Kidney (tissue), 22 donors: ENCODE measurements at places on chromosomes 1 and 21.

- H3K27me3 ChIP-seq, result no peaks in the 10 kb centered on the region
- H3K36me3 ChIP-seq, result no peaks in the 10 kb centered on the region
- no peak overlapping the region for H3K27ac ChIP-seq
- H3K4me3 ChIP-seq, result no peak overlapping the region
- DNase-seq, result peak; percentile 82
Observed at GRCh38 chr1:10890491-10891071, 94.1 kb upstream of the CASZ1 start.

DNA sequence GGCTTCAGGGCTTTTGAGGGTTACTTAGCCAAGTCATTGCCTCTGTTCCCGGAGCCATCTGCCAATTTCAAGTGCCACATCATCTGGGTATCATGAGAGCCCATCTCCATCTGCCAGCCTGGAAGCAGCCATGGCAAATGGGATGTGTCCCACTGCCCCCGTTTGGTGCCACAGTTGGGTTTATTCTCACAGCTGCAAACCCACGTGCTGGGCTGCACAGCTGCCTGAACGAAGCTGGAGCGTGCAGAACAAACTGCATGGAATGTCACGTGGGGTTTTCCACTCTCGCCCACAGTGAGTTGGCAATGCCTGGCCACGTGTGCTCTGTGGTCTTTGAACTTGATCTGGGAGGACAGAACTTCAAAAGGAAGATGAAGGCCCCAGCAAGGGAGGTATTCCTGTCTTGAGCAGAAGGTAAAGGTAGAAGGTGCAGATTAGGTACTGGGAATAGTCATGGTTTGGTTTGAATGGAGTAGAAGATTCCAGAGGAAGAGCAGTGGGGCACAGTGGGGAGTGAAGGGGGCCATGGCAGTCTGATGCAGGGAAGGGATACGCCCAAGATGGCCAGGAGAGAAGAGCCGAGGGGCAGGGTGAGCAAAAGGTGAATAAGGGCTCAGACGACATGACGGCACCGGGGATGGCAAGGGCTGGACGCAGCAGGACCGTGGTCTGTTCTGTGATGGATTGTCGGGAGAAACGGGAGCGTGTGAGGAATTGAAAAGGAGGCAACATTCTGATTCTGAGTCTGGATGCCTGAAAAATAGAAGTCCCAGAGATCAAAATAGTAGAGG, 222.0 kb downstream of the KAZN start:
- no peaks in the 10 kb centered on the region for H3K4me1 ChIP-seq
- no peaks in the 10 kb centered on the region for H3K27me3 ChIP-seq
- H3K4me3 ChIP-seq, result no peak overlapping the region
- no peaks in the 10 kb centered on the region for H3K36me3 ChIP-seq

DNA sequence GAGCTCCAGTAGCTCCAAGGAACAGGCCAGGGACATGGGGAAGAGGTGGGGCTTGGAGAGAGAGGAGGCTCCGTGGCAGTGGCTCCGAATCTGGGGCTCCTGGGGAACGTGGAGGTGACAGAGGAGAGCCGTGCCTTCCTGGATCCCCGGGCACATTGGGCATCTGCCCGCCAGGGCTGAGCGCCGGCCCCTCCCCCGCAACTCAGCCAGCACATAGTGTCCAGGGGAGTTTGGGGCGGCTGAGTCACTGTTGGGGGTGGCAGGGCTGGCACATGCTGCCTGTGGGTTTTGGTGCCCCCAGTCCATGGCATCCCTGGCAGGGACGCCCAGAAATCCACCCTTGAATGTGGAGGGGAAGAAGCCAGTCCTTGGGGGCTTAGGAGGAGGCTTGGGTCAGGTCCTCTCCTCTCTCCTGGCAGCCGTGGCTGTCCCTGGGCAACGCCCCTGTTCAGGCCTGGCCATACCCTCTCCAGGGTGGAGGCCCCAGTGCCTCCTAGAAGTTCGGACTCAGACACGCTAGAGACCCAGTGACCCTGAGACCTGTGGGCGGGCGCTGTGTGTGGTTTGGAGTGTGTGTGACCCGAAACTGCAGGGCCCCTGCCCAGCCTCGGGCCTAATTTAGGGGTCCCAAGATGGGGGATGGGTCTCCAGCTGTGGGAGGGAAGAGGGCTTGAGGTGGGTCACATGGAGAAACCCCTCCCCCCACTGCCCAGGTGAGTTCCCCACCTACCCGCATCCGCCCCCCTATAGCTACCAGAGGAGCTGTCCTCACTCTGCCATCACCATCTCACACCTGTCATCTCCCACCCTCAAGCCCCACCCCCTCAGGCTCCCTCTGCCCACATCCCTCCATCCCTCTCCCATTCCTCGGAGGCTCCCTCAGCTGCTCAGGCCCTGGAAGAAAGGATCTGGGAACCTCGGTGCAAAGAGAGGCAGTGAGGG, 1.6 kb downstream of the HSPB7 start:
- H3K4me1 ChIP-seq, result no peaks in the 10 kb centered on the region
- H3K36me3 ChIP-seq, result no peaks in the 10 kb centered on the region
- H3K27me3 ChIP-seq, result no peaks in the 10 kb centered on the region
- DNase-seq, result no peak
- peak overlapping the region; percentile 95 for H3K27ac ChIP-seq

- no peak overlapping the region for H3K27ac ChIP-seq
- peak; percentile 59 for DNase-seq
Observed at GRCh38 chr21:43305336-43305665, 121.6 kb downstream of the SIK1 start.

GRCh38 chr21:46089285-46089684, 8.6 kb upstream of the COL6A2 start:
- H3K4me1 ChIP-seq, result no peaks in the 10 kb centered on the region
- no peaks in the 10 kb centered on the region for H3K27me3 ChIP-seq
- no peak overlapping the region for H3K27ac ChIP-seq
- DNase-seq, result no peak
- H3K36me3 ChIP-seq, result no peaks in the 10 kb centered on the region

DNA sequence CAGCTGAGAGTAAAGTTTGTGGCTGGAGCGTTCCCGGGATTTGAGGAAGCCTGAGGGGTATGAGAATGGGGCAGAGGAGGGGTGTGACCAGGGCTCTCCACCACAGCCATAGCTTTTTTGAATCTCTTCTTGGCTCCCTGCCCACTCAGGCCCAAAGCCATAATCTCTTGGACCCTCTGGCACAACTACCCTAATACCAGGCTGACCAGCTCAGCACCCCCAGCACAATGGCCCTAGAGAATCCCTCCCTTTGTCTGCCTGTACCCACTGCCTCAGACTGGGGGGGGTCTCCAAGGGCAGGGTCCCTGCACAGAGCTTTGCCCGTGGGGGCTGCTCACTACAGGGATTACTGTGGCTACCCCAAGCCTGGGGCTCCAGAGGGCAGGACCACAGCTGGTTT, 7.5 kb downstream of the DENND4B start:
- H3K27ac ChIP-seq, result no peak overlapping the region
- H3K27me3 ChIP-seq, result no peaks in the 10 kb centered on the region
- peaks cover 27% of the 10 kb centered on the region for H3K36me3 ChIP-seq
- H3K4me3 ChIP-seq, result no peak overlapping the region

DNA sequence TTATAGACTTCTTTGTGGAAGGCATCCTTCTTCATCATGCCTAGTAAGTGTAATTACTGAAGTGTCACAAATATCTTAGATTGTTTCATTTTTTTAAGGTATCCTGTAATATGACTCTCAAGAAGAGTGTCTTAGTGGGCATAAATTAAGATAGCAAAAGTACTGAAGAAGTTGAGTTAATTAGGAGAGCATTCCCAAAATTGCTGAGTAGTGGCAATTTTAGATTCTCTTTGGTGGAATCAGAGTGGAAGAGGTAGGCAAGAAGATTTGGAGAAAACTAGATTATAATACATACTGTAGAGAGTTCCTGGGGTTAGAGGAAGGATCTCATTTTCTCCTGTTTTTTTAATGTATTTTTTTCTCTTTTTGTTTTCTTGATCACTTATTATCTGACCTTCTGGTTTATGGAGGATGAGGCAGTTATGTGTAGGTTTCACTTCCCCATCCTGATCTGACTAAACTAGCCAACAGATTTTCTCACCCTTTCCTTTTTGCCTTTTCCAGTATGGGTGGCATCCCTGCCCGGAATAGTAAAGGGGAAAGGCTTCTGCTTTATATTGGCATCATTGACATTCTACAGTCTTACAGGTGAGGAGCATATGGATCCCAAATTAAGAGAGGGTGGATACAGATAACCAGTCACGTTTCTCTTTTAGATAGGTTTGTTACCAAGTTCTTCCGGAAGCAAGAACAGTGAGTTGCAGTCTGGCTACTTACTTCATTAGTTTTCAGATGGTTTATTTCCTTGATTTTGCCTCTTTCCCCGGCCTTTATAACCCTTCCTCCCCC, 16.7 kb upstream of the PSMD4 start:
- peaks cover 70% of the 10 kb centered on the region for H3K36me3 ChIP-seq
- no peak for DNase-seq
- H3K4me1 ChIP-seq, result no peaks in the 10 kb centered on the region
- no peak overlapping the region for H3K4me3 ChIP-seq
- no peaks in the 10 kb centered on the region for H3K27me3 ChIP-seq

DNA sequence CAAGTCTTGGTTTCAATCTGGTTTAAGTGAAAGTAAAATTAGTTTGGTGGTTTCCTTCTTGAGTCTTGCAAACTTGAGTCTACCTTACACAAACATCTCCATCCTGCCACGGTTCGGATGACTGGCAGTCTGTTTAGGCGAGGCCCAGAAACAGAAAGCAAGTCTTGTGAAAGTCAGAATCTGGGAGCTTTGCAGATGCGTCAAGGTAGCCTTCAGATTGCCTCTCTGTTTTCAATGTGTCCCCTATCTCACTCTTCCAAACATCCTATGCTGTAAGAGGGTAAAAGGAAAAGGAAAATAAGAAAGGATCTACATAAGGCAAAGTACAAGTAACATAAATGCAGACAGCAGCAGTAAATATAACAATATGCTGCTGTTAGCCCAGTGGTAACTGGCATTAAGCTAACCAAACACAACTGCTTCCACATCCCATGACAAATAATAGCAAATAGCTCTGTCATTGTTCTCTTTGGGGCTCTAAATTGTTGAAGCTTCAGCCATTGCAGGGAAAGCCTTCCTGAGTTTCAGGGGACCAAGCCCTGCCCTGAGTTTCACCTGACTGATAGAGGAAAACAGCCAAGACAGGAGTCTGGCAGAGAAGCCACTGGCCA, 26.2 kb upstream of the C1orf105 start:
- H3K27ac ChIP-seq, result peak overlapping the region; percentile 69
- H3K27me3 ChIP-seq, result no peaks in the 10 kb centered on the region
- peaks cover 29% of the 10 kb centered on the region for H3K4me1 ChIP-seq
- H3K36me3 ChIP-seq, result no peaks in the 10 kb centered on the region
- no peak overlapping the region for H3K4me3 ChIP-seq

GRCh38 chr1:3014443-3015268, 6.6 kb upstream of the ACTRT2 start:
- no peak overlapping the region for H3K4me3 ChIP-seq
- DNase-seq, result no peak
- H3K27ac ChIP-seq, result no peak overlapping the region
- H3K27me3 ChIP-seq, result peaks cover 2% of the 10 kb centered on the region
- no peaks in the 10 kb centered on the region for H3K36me3 ChIP-seq

DNA sequence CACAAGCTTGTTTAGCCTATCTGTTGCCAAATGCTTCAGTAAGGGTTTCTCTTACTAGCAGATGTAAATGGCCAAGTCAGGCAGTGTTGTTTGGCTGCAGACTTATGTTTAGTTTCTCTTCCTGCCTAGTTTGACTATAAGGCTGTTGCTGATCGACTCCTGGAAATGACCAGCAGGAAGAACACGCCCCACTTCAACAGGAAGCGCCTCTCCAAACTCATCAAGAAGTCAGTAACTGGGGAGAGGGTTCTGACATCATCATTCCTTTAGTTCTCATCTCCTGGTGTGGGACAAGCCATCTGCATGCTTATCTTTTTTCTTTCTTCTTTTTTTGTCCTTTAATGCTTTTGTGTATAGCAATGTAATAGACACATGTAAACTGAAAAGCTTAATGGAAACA, 25.1 kb downstream of the RRP1B start:
- no peaks in the 10 kb centered on the region for H3K27me3 ChIP-seq
- H3K4me3 ChIP-seq, result no peak overlapping the region
- no peaks in the 10 kb centered on the region for H3K4me1 ChIP-seq
- no peak for DNase-seq
- H3K27ac ChIP-seq, result no peak overlapping the region
- peaks cover 33% of the 10 kb centered on the region for H3K36me3 ChIP-seq

DNA sequence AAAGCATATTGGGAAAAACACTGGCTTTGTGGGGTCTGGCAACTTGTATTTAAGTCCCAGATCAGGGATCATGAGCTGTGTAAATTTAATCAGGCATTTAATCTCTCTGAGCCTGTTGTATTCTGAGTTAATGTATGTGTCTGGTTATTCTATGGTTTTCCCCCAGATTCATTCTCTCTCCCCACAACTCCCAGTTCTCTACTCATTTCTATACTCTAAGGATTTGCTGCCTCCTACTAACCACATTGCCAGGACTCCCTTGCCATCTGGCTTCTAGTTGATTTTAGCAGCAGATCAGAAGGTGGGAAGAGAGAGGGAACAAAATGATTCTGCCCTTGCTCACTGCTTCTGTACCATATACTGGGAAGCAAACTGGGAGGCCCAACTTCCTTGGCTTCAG, 31.4 kb upstream of the S1PR1 start:
- no peak overlapping the region for H3K4me3 ChIP-seq
- H3K36me3 ChIP-seq, result no peaks in the 10 kb centered on the region
- no peaks in the 10 kb centered on the region for H3K27me3 ChIP-seq
- no peak overlapping the region for H3K27ac ChIP-seq

- no peaks in the 10 kb centered on the region for H3K27me3 ChIP-seq
- H3K27ac ChIP-seq, result no peak overlapping the region
- H3K4me3 ChIP-seq, result no peak overlapping the region
- no peak for DNase-seq
Observed at GRCh38 chr1:198550941-198551524, 10.6 kb upstream of the ATP6V1G3 start.

DNA sequence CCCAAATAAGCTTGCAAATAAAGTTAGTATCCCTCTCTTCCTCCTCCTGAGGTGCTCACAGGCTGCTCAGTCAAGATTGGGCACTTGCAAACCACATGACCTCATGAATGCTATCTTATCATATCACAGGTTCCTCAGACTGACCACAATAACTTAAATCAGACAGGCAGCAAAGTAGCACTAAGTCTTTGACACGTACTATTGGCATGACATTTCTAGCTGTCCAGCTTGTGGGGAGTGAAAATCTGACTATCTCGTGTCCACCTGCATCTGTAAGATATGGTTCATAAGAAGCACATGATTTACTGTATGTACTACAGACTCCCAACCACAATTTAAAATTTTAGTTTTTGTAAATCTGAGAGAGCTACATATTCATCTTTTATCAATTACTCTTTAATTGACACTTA, 58.0 kb upstream of the GFI1 start:
- no peak for DNase-seq
- H3K4me1 ChIP-seq, result no peaks in the 10 kb centered on the region

DNA sequence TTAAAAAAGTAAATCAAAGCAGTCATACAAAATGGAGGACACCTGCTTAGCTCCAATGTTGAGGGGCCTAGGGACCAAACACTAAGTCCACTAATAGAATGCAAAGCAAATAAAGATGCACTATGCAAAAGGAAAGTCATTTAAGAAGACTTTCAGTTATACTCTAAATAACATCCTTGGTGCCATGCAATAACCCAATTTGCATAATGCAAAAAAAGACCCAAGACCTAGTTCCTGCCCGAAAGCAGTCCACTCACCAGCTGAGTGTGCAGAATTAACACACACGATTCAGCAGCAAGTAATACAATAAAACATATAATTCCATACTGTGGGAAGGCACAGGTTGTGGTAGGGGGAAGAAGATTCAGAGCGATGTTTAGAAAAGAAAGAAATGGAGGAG, 101.8 kb downstream of the TGFBR3 start:
- H3K27me3 ChIP-seq, result no peaks in the 10 kb centered on the region
- H3K27ac ChIP-seq, result no peak overlapping the region
- H3K4me3 ChIP-seq, result no peak overlapping the region
- peaks cover 2% of the 10 kb centered on the region for H3K36me3 ChIP-seq
- H3K4me1 ChIP-seq, result peaks cover 13% of the 10 kb centered on the region
- no peak for DNase-seq
